ENCODE measurements at places on chromosomes 6 and 20. TPM values are rescaled to one million over a fixed set of nuclear protein-coding genes. Genes with fewer than 3 reads are reported as not detected.

The SEMG1 gene
- total RNA-seq = not detected

The CEP250 gene
- 14.6 TPM for total RNA-seq

The POFUT1 gene
- 20.4 TPM for total RNA-seq

The FNDC1 gene
- total RNA-seq = 71.0 TPM

The PSMB8 gene
- 18.8 TPM for total RNA-seq

The DNAH8 gene
- 14.6 TPM for total RNA-seq

Measured in skeletal muscle tissue (tissue), 5 donors.